ENCODE measurements at places on chromosomes 2 and 18.

DNA sequence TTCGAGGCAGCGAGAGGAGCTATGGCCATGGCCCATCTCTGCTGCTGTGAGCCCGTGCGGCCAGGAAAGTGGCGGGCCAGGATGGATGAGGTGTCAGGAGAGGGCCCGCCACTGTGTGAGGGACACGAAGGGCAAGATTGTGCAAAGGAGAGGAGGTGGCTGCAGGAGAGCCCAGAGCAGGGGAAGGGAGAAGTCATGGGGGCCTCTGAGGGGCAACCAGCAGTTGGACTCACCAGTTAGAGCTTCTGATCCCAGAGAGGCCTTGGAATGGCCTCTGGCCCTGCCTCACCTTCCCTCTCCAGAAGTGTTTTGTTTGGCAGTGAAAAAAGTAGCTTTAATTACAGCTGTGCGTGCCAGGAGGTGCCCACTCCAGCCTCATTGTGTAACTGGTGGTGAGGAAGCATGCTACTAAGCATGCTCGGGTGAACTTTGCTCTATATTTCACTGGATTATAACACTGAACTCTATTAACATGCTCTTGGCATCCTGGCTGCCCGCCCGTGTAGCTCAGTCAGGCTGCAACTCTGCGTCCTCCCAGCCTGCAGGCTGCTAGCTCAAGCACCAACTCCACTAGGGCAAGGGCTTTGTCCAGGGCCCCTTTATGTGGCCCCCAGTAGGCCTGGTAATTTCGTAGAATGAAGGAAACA, 34.2 kb downstream of the IMPA2 start:
- DNase-seq, result no peak

DNA sequence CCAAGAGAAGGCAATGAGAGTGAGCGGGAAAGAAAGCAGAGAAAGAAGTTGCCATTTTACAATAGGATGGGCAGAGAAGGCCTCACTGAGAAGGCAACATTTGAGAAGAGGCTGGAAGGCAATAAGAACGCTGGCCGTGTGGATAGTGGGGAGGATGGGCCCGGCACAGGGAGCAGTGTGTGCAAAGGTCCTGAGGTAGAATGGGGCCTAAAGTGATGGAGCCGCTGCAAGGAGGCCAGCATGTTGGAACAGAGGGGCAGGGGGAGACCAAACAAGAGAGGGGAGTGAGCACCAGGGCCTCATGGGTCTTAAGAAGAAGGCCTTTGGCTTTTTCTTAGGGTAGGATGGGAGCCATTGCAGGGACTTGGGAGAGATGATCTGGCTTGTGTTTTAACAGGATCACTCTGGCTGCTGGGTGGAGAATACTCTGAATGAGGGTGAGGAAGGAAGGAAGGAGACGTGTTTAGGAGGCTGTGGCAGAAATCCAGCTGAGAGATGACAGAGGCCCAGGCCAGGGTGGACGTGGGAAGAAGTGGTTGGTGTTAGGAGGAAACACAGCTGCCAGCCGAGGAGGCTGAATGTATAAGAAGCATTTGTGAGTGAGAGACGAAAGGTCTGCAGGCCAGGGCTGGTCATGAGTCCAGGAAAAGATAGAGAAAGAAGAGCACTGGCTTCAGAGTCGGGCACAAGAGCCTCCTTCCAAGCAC, 159.8 kb downstream of the KLHL29 start:
- no peak for DNase-seq

GRCh38 chr2:4942441-4942840, 749.7 kb upstream of the SOX11 start:
- no peak for DNase-seq

DNA sequence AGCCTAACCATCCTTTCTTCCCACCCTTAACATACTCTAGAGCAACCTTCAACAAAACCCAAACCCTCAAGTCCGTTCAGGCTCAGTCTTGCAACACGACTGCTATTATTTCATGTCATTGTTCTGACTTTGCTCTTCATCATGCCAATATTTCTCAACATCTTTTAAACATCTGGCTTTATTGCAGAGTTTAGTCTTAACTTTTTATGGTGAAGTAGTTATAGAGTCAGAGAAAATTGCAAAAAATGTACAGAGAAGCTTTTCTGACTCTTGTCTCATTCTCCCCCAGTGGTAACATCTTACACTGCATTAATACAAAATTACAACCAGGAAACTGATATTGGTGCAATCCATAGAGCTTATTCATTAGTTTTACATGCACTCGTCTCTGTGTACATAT, 3.9 kb downstream of the MARCO start:
- no peak for DNase-seq

- no peak for DNase-seq
Observed at GRCh38 chr2:237297421-237298150, 116.4 kb downstream of the COL6A3 start.

DNA sequence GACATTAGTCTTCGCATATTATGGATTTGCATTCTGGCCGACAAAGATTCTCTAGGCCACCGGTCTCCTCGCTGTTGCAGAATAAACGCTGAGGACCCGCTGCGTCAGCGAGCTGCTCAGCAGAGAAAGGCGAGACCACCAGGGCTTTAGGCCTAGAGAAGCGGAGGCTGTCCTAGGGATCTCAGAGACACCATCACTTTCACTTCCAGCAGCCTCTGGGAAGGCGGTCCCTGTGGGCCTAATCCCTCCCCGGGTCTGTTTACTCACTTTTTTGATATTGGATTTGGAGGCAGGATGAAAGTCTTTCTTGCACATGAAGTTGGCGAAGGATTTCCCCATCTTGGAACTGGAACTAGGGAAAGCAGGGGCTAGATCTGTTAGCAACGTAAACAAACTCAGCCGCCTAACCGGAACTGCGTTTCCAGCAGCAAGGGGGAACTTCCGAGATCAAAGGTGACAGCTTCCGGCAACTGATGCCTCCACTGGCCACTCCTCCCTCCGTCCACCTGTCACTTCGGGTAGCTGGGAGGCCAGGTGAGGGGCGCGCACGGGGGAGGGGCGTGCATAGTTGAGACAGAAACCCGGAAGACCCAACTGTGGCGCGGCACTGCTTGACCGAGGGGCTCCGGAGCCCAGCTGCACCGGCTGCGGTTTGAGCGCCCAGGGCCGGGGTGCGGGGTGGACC, at the start of gene SCRN3:
Gene SCRN3 (plus strand): TSS at position 447 of the 685 bp plus-strand sequence. CDS start 2,554 bp downstream, outside the sequence.
- DNase-seq, result peak; percentile 14

Measured in SK-N-MC (cell line).